Sigmoid colon (tissue), 7 donors: ENCODE measurements at places on chromosomes 5 and 9. TPM values are rescaled to one million over a fixed set of nuclear protein-coding genes. Genes with fewer than 3 reads are reported as not detected.

PWWP2A gene
- total RNA-seq: 24.8 TPM

IFNA13 gene
- total RNA-seq: not detected

SEMA5A gene
- 2.8 TPM for total RNA-seq

PLPPR1 gene
- total RNA-seq: not detected

GRK6 gene
- 21.9 TPM for total RNA-seq
